ENCODE measurements at places on chromosomes 2 and 18.

- no peak for DNase-seq
These were observed 10.0 kb upstream of the AGFG1 start for GRCh38 chr2:227461811-227462461.

- no peak for DNase-seq
These were observed 72.0 kb downstream of the KCNE4 start for GRCh38 chr2:223123855-223124610.

DNA sequence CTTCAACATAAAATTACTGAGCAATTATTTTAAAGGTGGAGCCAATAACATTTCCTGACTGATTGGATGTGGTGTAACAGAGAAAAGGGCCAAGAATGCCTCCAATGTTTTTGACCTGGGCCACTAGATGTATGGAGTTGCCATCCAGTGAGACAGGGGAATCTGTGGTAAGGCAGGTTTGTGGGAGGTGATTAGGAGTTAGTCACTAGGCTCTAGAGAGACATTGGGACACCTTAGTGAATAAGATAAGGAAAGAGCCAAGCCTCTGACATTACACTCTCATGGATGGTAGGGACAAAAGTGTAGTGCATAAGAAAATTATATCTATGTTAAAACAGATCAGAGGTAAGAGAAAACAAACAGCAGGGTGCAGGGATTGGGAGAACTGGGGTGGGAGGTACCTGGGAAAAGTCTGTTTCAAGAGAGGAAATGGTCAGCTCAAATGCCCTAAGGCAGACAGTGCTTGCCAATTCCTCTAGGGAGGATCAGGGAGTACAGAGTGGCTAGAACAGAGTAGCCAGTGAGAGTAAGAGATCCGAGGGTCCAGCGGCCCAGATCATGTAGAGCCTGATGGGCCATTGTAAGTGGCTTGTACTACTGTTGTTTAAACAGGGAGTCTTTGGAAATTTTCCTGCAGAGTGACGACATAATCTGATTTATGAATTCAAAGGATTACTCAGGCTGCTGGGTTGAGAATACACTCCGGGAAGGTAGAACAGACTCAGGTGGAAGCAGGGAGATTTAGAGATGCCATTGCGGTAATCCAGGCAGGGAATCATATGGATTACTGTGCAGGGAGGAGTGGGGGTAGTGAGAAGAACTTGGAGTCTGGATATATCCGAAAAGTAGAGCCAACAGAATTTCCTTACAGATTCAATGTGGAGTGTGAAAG is 45.7 kb upstream of the CUL3 start:
- no peak for DNase-seq

DNA sequence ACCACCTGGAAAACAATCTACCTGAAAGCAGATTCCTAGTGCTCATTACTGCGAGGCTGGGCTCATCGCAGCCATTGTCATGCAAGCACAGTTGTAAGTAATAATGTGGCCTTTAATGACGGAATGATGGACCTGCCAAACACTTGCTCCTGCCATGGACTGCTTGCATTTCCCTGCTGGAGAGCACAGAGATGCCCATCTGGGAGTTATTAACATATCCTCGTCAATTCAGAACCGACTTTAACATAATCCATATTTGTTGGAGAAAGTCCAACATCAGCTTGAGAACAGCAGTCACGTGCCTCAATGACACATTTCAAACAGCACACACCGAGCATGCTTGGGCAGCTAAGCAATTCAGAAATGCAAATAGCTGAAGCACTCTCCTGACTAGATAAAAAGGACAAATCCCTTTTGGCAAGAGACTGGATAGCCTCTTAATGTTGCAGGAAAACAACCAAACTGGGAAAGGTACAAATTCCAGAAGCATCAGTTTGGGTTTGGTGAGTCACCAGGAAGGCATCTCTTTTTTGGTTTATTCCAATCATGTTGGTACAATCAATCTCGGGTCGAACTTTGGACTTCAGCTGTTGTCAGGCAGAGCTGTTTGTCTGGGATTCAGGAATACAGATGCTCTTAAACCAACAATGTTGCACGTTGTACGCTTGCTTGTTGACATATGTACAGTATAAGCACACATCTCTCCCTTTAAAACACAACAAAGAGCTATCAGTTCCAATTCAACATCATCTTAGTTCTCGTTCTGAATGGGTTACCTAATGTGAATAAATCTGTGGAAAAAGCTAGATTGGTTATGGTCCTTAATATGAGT is 395.8 kb downstream of the LNPK start:
- DNase-seq = no peak

- DNase-seq = no peak
These were observed 1355.5 kb downstream of the SUCLG1 start for GRCh38 chr2:83103613-83104012.

DNA sequence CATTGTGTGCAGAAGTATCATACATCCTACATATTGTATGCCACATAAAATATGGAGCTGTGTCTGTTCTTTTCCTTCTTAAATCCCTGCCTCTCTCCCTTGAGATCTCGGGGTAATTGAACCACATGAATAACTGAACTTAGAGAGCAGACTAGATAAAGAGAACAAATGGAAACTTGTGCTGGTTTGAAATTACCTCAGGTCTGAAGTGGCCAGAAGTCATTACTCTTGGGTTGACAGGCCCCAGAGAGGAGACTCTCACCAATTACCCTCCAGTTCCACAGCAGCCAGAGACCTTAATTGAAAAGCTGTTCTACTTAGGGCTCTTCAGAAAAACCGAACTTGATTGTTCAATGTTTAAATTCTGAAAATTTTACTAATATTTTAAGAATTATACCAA is 5.0 kb upstream of the ADAM17 start:
- no peak for DNase-seq

GRCh38 chr18:46313521-46313920 is 209.3 kb downstream of the HAUS1 start:
- DNase-seq = no peak

DNA sequence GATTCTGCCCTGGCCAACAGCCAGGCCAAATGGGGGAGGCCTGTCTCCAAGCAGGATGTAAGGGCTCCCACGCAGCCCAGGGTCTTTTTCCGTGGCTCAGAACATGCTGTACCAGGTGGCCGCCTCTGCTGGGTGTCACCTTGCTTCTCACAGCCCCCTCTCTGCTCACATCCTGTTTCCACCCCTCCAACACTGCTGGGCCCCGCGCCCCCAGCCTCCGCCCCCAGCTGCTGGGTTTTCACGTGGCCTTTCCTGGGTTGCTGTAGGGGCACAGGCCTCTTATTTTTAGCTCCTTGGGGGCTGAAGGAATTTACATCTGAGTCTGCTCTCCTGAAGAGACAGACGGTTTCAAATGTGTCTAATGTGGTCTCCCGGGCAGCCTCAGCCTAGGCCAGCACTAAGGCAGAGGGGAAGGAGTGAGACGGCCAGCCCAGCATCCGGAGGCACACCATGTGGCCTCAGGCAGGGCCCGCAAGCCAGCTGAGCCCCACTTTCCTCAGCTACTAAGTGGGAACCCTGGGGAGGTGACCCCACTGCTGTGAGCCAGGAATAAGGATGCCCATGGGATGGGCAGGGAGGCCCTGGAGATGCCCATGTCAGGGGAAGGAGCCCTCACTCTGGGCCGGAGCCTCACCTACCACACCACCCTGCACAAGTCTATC is 18.7 kb upstream of the DUSP2 start:
- DNase-seq = peak; percentile 75

DNA sequence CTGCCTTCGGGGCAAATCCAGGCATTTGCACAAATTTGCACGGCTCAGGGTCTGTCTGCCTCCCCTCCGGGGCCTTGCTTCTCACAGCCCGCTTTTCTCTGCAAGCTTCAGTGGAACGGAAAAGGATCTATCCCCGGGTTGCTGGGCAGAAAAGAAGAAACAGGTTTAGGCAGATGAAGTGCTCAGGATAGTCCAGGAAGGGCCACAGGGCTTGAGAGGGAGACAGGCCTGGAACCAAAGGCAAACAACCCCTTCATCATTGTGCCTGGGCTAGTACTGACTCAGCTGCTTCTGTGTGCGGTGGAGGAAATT is 347.8 kb upstream of the TNP1 start:
- no peak for DNase-seq

- no peak for DNase-seq
These were observed 181.5 kb upstream of the MGAT5 start for GRCh38 chr2:134072341-134072740.

GRCh38 chr2:203983064-203983715 is 46.6 kb downstream of the ICOS start:
- DNase-seq = no peak

- no peak for DNase-seq
These were observed 6.9 kb downstream of the CREG2 start for GRCh38 chr2:101380376-101380775.

DNA sequence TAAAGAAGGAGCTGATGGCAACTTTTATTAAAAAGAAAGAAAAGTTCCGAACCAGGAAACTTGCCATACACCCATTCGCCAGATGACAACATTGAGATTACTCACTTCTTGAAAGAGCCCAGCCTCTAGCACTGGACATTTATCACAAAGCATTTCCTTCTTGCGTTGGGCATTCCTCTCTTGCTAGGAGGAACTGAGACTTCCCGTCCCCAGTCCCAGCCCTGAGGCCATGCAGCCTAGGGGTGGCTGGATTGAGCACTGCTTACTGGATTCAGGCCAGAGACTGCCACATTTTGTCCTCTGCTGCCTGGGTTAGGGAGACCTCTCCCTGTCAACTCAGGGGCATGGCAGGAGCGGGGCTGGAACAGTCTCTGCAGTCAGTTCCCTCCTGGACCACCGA is 80.1 kb downstream of the SDC1 start:
- no peak for DNase-seq

GRCh38 chr2:144154205-144154604 is 365.7 kb downstream of the ZEB2 start:
- no peak for DNase-seq

DNA sequence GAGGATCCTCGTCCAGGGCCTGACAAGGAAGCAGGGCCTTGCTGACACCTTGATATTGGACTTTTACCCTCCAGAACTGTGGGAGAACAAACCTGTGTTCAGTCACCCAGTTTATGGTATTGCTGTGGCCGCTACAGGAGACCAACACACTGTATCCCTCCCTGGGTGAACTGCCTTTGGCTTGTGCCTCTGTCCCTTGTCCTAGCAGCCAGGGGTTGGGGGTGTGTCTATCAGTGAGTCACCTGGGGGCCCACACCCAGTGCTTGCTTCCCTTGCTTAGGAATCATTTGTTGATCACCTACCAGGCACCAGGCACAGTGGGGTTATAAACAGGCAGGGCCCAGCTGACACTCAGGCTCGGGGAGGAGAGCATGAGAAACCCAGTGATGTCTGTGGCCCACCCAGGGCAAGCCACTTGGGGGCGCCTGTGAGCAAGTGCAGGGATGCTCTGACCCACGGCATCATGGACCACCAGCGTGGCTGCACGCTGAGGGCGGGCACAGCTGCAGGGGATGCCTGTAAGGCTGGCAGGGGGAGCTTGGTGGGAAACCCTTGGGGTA is 17.1 kb downstream of the TMEM185B start:
- no peak for DNase-seq

- no peak for DNase-seq
These were observed 52.9 kb upstream of the IMP4 start for GRCh38 chr2:130289780-130290179.
